ENCODE measurements at places on chromosomes 1 and 21.

DNA sequence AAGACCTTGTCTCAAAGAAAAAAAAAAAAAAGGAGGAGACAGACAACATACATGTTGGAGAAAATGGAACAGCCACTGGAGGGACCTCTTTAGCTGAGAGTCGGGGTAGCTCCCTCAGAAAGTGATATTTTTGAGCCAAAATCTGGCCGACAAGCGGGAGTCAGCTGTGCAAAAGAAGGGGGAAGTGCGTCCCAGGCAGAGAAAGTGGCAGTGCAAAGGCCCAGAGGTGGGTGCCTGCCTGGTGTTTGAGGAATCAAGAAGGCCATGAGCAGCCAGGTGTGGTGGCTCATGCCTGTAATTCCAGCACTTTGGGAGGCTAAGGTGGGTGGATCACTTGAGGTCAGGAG lies 6.1 kb upstream of the CROCC start:
- DNase-seq: no peak

- DNase-seq: no peak
Observed at GRCh38 chr1:174956976-174957375, 42.8 kb upstream of the CACYBP start.

DNA sequence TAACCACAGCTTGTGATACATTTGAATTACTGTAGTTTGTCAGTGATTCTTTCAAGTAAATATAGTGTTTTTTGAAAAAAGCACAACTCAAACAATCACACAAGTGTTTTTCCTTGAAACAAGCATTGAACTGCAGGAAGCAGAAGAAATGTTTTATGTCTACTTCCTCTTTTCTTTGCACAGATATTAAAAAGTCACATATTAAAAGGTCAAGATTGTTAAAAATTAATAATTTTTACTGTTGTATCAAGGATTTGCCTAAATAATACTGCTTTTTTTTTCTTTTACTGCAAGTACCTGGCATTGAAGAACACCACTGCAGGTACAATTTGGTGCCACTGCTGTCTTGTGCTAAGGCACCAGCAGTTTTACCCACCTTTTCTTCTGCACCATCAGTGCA lies 214.2 kb upstream of the C1orf105 start:
- no peak for DNase-seq

GRCh38 chr21:33761441-33762036 lies 119.2 kb downstream of the ITSN1 start:
- peak; percentile 35 for DNase-seq

DNA sequence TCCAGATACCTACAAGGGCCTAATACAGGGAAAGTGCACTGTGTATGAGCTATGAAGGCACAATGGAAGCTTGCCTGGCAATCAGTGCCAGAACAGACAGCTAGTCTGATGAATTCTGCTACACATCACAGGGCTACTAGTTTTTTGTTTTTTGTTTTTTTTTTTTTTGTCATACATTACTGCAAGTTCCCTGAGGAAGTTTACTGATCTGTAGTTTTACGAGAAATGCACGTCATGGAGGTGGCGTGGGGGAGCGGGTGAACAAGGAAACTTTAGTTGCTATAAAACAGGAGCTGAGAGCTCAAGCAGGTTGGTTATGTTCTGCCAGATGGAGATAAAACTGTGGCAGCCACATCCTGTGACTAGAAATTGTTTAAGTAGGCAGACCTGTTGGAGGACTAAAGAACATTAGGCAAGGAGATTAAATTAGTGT lies 17.7 kb downstream of the PTPRC start:
- no peak for DNase-seq

DNA sequence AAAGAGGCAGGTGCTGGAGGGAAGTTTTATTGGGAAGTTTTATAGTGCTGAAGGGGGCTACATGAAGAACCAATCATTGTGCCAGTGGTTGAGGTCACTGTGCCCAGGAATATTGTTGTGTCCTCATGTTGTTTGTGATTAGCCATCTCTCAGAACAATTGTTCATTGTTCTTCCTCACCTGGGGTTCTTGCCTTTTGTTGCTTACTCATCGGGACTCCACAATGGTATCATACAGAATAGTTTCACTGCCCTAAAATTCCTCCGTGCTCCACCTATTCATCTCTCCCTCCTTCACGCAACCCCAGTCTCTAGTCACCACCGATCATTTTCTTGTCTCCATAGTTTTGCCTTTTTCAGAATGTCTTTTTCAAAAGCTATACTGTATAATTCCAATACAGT lies 38.9 kb upstream of the CDC14A start:
- DNase-seq: no peak

- DNase-seq: no peak
Observed at GRCh38 chr1:176826265-176826664, 338.2 kb downstream of the ASTN1 start.

DNA sequence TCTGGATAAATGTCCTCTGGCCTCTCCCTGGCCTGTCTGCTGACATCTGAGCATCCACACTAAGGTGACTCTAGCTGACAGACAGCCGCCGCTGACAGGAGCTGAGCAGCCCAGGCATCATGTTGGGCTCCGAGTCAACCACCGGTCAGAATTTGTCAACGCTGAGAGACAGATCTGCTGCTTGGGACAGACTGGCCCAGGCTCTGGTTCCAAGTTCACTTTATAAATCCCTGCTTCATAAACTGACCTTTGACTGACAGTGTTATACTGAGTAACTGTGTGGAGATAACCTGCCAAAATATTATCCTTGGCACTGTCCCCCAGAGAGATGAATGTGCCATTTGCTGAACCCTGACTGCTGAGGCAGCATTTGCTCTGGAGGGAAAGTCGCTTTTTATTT lies 616.7 kb downstream of the NPHP4 start:
- no peak for DNase-seq

GRCh38 chr21:38268864-38269575 lies 12.2 kb downstream of the KCNJ15 start:
- no peak for DNase-seq

- DNase-seq: peak; percentile 56
Observed at GRCh38 chr1:155938220-155938627, 3.2 kb upstream of the RXFP4 start.

- no peak for DNase-seq
Observed at GRCh38 chr1:109917051-109917767, 6.6 kb downstream of the CSF1 start.

DNA sequence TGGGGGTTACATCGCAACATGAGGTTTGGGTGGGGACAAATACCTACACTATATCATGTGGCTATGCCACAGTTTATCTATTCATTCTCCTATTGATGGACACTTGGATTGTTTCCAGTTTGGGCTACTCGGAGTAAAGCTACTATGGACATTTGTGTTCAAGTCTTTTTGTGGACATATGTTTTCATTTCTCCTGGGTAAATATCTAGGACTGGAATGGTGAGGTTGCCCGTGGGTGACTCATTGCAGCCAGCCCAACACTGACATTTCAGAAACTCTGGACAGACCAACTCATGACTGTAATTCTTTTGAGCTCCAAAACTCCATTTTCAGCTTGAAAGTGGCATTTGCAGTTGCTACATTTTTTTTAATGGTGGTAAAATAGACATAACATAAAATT lies 82.7 kb downstream of the KAZN start:
- DNase-seq: peak; percentile 3

- DNase-seq: no peak
Observed at GRCh38 chr1:51558375-51558924, 39.4 kb upstream of the EPS15 start.

- no peak for DNase-seq
Observed at GRCh38 chr1:212346601-212347000, 61.4 kb downstream of the PPP2R5A start.

DNA sequence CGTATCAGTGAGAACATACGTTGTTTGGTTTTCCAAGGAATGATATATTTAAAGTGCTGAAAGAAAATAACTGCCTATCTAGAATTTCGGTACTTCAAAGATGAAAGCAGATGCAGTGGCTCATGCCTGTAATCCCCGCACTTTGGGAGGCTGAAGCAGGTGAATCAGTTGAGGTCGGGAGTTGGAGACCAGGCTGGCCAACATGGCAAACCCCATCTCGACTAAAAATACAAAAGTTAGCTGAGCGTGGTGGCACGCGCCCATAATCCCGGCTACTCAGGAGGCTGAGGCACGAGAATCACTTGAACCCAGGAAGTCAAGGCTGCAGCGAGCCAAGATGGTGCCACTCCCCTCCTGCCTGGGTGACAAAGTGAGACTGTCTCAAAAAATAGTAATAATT lies 16.4 kb downstream of the CD244 start:
- no peak for DNase-seq

DNA sequence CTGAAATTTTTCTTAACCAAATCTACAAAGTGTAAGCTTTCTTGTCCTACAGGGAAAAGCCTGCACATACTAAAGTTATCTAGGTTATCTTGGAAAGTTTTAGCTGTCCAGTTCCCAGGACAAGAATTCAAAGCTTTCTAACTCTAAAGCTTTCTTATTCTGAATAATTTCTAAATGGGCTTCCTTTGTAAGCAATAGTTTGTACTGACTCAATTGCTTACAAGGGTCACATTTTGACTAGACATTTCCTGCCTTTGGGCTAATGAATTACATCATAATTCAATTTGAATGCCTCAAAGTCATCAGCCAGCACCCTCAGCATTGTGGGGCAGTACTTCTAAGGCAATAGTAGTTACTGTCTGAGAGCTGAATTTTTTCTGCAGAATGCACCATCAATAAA lies 223.0 kb downstream of the LTN1 start:
- DNase-seq: peak; percentile 83

DNA sequence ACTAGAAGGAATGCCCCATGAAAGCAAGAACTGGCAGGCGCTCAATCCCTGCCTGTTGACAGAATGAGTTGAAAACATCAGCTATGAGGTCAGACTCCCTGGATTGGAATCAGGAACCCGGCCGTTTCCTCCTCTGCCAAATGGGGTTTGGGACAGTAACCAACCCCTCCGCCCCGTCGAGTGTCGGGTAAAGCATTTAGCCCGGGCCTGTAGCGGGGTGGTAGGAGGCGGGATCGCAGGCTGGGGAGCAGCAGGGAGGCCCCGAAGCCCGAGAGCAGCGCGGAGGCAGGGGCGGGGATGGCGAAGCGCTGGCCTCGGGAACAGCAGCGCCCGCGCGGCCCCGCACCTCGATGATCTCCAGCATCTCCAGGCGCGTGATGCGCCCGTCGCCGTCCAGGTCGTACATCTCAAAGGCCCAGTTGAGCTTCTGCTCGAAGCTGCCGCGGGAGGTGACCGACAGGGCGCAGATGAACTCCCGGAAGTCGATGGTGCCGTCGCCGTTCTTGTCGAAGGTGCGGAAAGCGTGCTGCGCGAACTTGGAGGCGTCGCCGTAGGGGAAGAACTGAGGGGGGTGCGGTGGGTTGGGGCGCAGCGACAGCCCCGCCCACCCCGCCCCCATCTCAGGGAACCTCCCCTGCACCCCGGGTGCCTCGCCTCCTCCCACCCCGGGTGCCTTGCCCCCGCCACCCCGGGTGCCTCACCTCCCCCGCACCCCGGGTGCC lies 7.5 kb downstream of the HPCAL4 start:
- DNase-seq: no peak

DNA sequence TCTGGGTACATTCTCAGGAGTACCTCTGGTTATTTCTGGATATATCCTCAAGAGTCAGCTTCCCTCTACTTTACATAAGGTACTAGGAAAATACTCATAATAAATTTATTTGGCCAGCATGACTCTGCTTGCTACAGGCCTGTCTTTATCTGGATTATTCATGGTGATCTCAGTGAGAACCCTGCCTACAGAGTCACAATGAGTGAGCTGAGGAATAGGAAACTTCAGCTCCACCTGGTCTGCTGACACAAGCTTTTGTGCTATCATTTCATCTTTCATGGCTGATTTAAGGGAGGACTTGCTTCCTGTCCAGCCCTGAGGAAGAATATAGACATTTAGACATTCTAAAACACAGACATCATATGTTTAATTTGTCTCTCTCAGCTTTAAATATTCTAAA lies 19.5 kb upstream of the SUCO start:
- no peak for DNase-seq

GRCh38 chr1:204618148-204618760 lies 67.3 kb downstream of the LRRN2 start:
- no peak for DNase-seq

- DNase-seq: peak; percentile 49
Observed at GRCh38 chr1:166174108-166174507, 7.3 kb upstream of the FAM78B start.

- peak; percentile 40 for DNase-seq
Observed at GRCh38 chr1:173330149-173330951, 123.2 kb upstream of the TNFSF4 start.

GRCh38 chr1:203153051-203153988 lies 22.3 kb downstream of the MYBPH start:
- no peak for DNase-seq

- no peak for DNase-seq
Observed at GRCh38 chr1:66239834-66240233, 294.1 kb upstream of the SGIP1 start.

GRCh38 chr1:226881515-226882185 lies 11.2 kb downstream of the PSEN2 start:
- no peak for DNase-seq

GRCh38 chr1:61441723-61442262 lies 283.1 kb downstream of the TM2D1 start:
- no peak for DNase-seq

GRCh38 chr1:223796210-223796609 lies 49.5 kb downstream of the TP53BP2 start:
- no peak for DNase-seq

DNA sequence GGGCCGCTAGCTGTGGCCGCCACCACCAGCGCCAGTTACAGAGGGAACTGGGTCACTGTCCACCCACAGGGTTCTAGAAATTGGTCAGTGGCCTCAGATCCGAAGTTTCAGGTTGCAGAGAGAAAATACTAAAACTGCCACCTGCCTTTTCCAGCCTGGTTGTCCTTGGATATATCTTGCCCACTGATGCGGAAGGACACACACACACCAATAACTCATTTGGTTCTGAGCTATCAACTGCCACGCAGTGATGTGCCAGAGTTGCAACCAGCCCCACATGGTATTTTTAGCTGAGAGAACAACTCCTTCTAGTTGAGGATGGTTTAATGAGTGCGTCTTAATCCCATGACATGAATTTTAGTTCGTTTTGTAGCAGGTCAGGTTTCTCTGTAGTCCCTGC lies 68.1 kb downstream of the SH3BGR start:
- no peak for DNase-seq

DNA sequence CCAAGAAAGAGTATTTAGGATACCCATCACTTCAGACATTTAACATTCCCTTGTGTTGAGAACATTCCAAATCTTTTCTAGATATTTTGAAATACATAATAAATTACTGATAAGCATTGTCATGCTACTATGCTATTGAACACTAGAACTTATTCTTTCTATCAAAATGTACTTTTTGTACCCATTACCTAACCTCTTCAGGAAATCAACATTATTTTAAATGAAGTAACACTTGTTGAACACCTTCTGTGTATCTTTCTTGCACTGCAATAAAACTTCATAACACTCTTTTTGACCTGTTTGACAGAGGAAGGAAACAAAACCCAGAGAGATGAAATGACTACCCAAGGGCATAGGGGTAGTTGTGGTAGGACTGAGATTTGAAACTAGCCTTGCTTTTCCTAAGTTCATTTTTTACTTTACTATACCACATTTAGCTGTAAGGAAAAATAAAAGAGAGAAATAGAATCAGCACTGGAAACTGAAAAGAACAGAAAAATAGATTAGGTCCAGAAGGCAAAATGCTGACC lies 99.4 kb downstream of the UCHL5 start:
- no peak for DNase-seq

GRCh38 chr1:168054117-168054516 lies 82.6 kb downstream of the GPR161 start:
- DNase-seq: no peak
